CD4-positive, alpha-beta T cell treated with Interleukin-10 for 1 hour (primary cell): ENCODE measurements at places on chromosomes 16 and 17.

GRCh38 chr17:50169121-50169764 lies 3.4 kb downstream of the SGCA start:
- DNase-seq: peak; percentile 82

DNA sequence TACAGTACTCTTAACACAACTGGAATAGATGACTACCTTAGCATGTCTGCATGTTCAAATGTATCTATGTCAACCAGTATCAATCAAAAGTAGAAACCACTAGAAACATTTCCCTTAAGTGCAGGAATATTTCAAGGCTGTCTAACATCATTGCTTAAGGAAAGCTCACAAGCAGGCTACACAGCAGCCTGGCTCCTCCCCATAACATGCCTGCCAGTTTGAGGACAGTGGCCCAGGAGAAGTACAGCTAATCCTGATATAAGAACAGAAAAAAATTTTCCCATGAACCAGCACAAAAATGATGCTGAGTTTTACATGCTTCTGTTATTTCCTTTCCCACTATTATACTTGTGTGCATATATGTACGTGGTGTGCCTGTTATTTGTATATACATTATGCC lies 175.1 kb downstream of the MYO1D start:
- no peak for DNase-seq

GRCh38 chr16:72216767-72217166 lies 44.8 kb upstream of the PMFBP1 start:
- DNase-seq: no peak

GRCh38 chr17:75270218-75270965 lies 639 bp downstream of the MIF4GD start:
- peak; percentile 52 for DNase-seq

DNA sequence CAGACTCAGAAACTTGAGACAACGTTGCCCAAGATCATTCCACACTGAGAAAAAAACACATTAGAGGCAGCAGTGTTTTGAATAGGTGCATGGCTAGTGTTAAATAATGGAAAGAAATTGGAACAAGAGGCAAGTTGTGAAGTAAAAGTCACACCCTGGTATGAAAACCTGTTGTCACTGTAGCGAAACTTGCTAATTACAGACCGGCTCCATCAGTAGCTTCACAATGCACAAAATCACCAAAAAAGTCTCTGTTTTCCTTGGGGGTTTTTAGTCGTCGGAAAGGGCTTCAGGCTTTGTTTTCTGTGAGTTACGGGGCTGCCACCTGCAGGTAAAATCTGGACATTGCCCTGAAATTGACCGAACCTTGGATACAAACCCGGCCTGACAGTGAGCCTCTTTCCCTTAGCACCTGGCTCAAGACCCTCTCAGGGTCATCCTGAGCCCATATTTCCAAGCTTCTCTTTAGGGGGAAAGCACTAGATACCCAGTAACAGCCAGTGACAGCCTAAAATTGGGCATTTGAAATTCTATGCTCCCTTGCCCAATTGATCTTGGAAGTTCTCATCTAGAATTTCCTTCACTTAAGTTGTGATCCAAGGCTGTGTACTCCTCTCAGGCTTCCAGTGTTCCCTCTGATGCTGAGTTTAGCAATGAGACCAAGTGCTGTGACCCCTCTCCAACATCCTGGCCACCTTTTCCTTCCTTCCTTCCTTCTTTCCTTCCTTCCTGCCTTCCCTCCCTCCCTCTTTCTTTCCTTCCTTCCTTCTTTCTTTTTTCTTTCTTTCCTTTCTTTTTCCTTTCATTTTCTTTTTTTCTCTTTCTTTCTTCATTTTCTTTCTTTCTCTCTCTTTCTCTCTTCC lies 7.2 kb upstream of the GRB2 start:
- peak; percentile 81 for DNase-seq

GRCh38 chr17:42928714-42929496 lies 28.3 kb downstream of the G6PC1 start:
- peak; percentile 12 for DNase-seq

DNA sequence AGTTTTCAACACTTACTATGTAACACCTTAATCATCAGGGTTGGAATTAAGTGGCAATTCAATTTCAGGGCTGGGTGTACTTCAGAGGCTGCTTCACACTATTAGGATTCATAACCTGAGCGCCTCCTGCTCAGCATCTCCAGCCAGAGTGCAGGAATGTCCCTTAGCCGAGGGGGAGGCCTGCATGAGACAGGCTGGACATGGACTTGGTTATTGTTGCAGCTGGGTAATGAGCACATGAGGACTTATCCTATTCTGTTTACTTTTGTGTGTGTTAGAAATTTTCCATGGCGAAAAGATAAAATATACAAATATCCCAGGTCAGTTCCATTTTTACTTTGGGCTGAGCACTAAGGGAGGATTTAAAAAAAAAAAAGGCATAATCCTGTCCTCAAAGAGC lies 10.4 kb downstream of the PMM2 start:
- DNase-seq: no peak

DNA sequence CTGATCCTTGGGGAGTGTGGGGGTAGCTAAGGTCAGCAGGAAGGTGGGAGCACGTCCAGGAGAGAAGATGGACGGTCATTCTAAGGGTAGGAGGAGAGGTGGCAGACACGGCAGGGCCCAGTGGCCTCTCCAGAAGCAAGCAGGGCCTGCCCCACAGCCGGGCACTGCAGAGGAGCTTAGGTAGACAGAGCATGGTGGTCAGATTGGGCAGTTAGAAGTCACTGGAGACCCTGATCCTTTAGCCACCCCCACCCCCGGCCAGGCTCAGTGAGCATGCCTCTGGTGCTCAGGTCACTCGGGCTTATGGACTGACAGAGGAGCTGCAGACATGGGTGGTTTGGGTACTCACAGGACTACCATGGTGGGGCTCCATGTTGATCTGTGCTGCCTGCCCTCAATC lies 26.3 kb downstream of the NLRP1 start:
- DNase-seq: no peak

DNA sequence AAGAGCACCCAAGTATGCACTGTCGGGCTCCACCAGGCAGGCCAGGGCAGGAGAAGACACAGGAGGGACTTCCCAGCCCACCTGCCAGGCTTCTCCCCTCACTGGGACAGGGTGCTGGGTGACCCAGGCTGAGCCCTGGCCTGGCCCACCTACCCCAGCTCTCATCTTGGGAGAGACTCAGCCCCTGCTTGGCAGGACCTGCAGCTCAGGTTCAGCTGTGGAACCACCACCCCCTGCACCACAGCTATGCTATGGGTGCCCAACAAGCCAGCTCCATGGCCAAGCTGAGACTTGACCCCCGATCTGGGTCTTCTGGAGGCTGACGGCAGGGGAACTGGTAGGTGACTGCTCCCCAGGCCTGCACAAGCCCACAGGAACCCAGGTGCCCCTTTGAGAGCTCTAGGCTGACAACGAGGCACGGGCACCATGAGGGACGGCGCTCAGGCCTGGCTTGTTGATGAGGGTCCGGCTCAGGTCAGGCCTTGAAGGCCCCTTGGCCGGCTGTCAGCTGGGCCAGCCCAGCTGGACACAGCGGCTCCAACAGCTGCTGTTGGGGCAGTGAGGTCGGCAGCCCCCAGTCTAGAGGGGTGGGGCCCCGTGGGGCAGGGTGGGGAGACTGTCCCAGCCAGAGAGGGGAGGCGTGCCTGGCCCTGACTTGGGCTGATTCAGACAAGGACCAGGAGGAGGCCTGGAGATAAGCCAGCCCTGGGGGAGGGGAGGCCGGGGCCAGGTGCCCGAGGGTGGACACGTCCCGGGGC lies 4.6 kb downstream of the RPUSD1 start:
- no peak for DNase-seq

DNA sequence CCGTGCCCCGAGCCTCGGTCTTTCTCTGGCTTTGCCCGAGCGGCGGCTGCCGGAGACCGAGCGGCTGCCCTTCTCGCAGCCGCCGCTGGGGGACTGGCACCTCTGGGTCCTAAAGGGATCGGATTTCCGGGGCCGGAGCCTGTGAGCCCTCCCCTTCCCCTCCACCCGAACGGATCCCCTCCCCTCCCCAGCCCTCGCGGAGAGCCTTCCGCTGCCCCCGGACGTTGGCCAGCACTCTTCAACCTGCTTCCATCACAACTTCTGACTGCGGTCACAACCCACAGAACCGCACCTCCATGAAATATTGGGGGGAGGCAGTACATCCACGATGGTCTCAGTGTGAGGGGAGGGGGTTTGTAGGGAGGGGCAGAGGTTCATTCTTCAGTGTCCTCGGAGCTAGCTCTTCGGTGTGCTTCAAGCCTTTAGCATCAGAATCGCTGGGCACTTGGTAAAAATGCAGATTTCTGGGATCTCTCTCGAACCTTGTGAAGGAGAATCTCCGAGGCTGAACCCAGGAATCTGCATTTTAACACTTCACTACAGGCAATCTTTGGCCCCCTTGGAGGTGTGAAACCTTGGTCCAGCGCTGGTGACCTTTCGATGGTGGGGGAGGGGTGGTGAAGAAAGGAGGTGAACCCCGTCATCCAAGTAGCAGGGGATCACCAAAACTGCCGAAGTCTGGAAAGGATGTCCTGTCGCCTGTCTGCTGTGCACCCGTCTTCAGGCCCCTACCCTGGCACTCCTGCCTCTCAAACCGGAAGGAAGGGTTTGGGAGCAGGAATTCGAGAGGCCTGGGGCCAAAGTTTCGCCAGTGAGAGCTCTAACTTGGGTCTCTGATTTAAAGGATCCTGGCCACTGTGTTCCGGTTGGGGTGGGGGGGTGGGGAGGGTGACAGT lies 812 bp upstream of the PPP1R9B start:
- DNase-seq: peak; percentile 91

GRCh38 chr16:23107936-23108335 lies 41.3 kb downstream of the USP31 start:
- DNase-seq: no peak

GRCh38 chr16:3949287-3949686 lies 68.8 kb upstream of the CREBBP start:
- no peak for DNase-seq

DNA sequence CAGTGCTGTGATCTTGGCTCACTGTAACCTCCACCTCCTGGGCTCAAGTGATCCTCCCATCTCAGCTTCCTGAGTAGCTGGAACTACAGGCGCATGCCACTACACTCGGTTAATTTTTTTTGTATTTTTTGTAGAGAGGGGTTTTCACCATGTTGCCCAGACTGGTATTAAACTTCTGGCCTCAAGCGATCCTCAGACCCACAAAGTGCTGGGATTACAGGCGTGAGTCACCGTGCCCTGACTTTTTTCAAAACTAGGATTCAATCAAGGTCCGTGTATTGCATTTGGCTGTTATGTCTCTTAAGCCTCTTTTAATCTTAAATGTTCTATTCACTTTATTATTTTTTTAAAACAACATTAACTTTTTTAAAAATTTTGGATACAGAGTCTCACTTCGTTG lies 4.3 kb upstream of the CCL22 start:
- DNase-seq: no peak

GRCh38 chr17:75417054-75417580 lies 11.6 kb upstream of the GRB2 start:
- DNase-seq: no peak

GRCh38 chr17:33370401-33370800 lies 77.3 kb upstream of the ASIC2 start:
- no peak for DNase-seq

DNA sequence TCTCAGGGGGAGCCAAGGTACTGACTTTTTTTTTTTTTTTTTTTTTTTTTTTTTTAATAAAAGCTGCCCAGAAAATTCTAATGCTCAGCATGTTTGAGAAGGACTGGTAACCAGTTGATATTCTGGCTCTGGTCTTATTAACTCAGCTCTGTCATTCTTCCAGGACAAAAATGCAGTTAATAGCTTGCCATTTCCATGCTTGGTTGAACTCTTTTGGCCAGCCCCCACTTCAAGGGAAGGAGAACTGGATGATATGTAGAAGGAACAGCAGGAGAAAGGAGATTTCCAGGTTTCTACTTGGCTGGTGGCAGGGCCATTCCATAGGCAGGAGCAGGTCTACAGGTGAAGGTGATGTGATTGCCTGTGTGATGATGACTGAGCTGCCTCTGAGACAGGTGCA lies 59.2 kb upstream of the TANC2 start:
- no peak for DNase-seq

DNA sequence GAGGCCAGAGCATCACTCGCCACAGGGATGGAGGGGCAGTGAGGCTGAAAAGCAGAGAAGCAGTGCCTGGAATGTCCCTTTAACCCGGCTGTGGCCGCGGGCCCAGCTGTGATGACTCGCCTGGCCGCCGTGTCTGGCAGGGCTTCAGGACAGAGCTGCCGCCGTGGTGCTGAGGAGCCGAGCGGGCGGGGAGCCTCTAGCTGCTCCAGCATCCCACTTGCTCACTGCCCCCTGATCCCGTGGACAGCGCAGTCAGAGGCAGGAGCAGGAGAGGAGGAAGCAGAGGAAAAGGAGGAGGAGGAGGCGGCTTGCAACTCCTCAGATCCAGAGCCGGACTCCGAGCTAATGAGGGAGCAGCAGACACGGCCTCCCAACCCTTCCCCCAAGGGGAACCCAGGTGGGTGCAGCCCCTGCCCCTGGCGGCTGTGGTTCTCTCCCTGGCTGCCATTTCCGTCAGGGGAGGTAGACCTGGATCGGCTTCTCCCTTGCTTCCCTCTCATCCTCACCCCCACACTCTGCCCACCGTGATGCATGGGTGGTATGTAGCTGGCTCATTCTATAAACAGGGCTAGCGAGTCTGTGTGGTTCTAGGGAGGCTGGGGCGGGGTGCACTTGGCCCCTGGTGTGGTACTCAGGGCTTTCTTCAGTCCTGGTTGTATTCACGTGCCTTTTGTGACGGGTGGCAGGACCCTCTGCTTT lies 165.7 kb downstream of the CMIP start:
- DNase-seq: no peak

- no peak for DNase-seq
Observed at GRCh38 chr16:30876867-30877266, 17.0 kb downstream of the BCL7C start.

DNA sequence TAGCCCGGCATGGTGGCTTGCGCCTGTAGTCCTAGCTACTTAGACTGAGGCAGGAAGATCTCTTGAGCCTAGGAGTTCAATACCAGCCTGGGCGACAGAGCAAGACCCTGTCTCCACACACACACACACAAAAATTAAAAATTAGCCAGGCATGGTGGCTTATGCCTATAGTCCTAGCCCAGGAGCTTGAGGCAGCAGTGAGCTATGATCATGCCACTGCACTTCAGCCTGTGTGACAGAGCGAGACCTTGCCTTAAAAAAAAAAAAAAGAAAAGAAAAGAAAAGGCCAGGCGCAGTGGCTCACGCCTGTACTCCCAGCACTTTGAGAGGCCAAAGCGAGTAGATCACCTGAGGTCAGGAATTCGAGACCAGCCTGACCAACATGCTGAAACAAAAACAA lies 23.9 kb downstream of the C17orf75 start:
- no peak for DNase-seq

DNA sequence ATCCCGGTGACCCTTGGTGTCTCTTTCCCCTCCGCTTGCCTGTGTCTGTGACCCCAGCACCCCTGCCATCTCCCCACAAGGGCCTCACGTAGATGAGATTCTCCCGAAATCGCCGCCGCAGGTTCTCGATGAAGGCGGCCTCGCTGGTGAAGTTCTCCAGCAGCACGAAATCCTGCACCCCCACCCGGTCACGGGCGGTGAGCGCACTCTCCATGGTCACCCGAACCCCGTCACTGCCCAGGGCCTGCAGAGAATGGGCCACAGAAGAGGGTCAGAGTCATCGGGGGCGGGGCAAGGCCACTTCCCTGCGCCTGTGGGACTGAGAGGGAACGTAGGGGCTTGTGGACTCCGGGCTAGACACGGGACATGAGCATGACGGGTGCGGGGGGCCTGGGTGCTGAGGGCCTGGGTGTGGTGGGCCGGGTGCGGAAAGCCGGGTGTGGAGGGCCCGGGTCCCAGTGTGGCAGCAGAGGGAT lies 8.4 kb downstream of the MYO1C start:
- DNase-seq: no peak
